ENCODE measurements at places on chromosomes 5 and 9. TPM values are rescaled to one million over a fixed set of nuclear protein-coding genes. Genes with fewer than 3 reads are reported as not detected.
A peak's percentile ranks its signal among the peaks of the same experiment; 100 is the strongest.

Gene GPR151
- total RNA-seq: not detected

Gene ITGA1
- total RNA-seq: 132 TPM

DNA sequence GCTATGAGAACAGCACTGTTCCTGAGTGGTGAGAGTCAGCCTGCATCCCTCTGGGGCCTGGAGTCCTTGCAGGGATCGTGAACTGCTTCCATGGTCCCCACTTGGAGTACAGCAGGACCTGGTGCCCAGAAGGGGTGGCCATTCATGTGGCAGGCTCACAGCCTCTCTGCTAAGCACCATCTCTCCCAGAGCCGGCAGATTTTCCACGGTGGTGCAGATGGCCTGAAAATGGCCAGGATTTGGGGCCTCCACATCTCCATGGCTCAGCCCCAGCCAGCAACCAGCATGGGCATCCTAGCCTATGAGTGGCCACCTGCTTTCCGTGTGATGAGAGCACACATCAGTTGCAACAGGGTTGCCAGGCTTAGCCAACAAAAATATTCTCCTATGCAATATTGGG lies 33.9 kb upstream of the SEMA4D start:
- DNase-seq: no peak
- no peaks in the 10 kb centered on the region for H3K36me3 ChIP-seq
- no peak overlapping the region for H3K27ac ChIP-seq
- H3K27me3 ChIP-seq: no peaks in the 10 kb centered on the region

GRCh38 chr9:120630333-120630732 lies 50.4 kb upstream of the CDK5RAP2 start:
- H3K27ac ChIP-seq: no peak overlapping the region
- H3K36me3 ChIP-seq: no peaks in the 10 kb centered on the region
- no peak overlapping the region for H3K4me3 ChIP-seq
- H3K4me1 ChIP-seq: no peaks in the 10 kb centered on the region
- no peaks in the 10 kb centered on the region for H3K27me3 ChIP-seq
- DNase-seq: no peak

- H3K4me3 ChIP-seq: no peak overlapping the region
- no peaks in the 10 kb centered on the region for H3K36me3 ChIP-seq
- no peak overlapping the region for H3K27ac ChIP-seq
These were observed 87.4 kb upstream of the GNA14 start for GRCh38 chr9:77735494-77735893.

DNA sequence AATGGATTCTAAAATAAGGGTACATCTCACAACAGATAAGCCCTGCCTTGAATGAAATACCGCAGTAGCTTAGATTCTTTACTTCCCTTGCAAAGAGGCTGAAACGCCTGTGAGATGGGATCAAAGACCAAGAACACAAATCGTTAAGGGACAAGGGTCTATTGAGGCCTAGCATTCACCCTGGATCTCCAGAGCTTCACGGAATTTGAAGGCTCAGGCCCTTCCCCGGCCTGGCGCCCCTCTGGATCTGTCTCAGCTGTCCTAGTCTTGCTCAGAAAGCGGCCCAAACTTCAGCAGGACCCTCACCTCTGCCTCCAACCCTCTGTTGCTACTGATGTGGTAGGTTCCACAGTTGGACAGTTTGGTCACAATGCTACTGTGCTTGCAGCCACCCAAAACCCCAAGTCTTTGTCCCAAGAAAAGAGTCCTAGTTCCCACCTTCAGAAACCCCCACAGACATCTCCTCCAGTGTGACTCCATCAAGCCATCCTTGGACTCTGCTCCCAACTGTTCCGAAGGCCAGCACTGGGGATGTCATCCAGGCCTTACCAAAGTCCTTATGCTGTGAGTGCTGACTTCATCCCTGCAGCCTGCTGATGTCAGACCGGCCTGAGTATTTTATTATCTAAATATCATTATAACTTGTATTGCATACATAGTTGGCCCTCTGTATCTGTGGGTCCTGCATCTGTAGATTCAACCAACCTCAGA lies 9.4 kb downstream of the CORO2A start:
- DNase-seq: no peak
- H3K4me1 ChIP-seq: no peaks in the 10 kb centered on the region
- no peaks in the 10 kb centered on the region for H3K36me3 ChIP-seq

DNA sequence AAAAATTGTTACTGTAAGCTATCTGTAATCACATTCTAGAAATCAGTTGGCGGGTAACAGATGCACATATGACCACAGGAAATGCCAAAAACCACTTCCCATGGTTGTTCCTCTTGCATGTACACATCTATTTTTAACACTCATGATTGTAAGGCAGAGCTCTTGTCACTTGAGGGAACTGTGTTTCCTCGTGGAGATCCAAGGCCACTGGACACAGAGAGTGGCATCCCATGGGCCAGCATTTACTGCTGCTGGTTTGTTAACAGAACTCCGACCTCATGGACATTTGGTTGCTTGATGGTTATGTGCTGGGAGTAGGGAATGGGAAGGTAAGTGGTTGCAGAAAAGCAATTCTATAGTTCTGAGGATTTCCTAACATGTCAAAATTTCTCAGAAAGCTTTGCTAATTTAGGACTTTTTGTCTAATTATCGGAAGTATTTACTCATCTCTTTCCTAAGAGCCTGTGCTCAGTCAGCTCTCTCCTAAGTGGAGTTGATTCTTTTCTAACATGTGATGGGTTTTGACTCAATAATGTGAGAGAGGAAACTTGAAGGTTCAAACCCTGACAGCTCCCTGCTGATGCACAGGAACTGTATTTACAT lies 202.0 kb upstream of the NR3C1 start:
- H3K4me3 ChIP-seq: no peak overlapping the region
- DNase-seq: no peak
- no peaks in the 10 kb centered on the region for H3K36me3 ChIP-seq

GRCh38 chr9:115080242-115080641 lies 37.7 kb downstream of the TNC start:
- peaks cover 9% of the 10 kb centered on the region for H3K36me3 ChIP-seq
- DNase-seq: no peak
- H3K27ac ChIP-seq: no peak overlapping the region
- H3K4me1 ChIP-seq: no peaks in the 10 kb centered on the region

- H3K4me1 ChIP-seq: no peaks in the 10 kb centered on the region
- peak; percentile 53 for DNase-seq
- no peak overlapping the region for H3K4me3 ChIP-seq
- H3K27me3 ChIP-seq: no peaks in the 10 kb centered on the region
- no peak overlapping the region for H3K27ac ChIP-seq
- H3K36me3 ChIP-seq: no peaks in the 10 kb centered on the region
These were observed 47.1 kb upstream of the MATR3 start for GRCh38 chr5:139246394-139246793.

DNA sequence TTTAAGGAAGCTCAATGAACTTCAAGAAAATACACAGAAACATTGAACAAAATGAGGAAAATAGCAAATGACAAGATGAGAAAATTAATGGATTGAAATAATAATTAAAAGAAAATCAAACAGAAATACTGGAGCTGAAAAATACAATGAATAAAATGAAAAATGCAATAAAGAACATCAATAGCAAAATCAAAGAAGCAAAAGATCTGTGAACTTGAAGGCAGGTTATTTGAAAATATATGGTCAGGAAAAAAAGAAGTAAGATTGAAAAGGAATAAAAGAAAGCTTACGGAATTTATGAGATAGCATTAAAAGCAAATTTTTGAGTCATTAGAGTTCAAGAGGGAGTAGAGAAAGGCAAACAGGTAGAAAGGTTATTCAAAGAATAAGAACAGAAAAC lies 42.4 kb downstream of the CERT1 start:
- DNase-seq: no peak
- no peak overlapping the region for H3K27ac ChIP-seq
- H3K27me3 ChIP-seq: no peaks in the 10 kb centered on the region
- H3K4me1 ChIP-seq: no peaks in the 10 kb centered on the region
- H3K4me3 ChIP-seq: no peak overlapping the region
- H3K36me3 ChIP-seq: no peaks in the 10 kb centered on the region

Measured in aorta (tissue), 5 donors.